Stimulated activated naive CD8-positive, alpha-beta T cell treated with anti-CD3 and anti-CD28 coated beads, Interleukin-15, Interleukin-2, amounts not matched to agents 100 U/mL and 50 U/mL, for 24 hours (primary cell): ENCODE measurements at places on chromosomes 3 and 15.

- no peak for DNase-seq
Observed at GRCh38 chr3:127079211-127079610, 96.3 kb downstream of the PLXNA1 start.

DNA sequence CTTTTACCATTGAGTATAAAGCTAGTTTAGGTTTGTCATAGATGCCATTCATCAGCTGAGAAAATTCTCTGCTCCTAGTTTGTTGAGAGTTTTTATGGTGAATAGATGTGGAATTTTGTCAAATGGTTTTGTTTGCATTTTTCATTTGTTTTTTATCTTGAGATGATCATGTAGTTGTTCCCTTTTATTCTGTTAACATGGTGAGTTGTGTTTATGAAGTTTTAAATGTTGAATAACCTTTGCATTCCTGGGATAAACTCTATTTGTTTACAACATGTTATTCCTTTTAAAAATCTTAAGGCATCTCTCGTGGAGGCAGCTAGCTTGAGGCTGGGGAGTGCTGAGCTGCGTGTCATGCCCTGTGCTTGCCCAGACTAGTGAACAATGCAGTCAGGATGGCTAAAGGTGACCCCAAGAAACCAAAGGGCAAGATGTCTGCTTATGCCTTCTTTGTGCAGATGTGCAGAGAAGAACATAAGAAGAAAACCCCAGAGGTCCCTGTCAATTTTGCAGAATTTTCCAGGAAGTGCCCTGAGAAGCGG lies 48.5 kb downstream of the ANAPC13 start:
- no peak for DNase-seq

- DNase-seq, result no peak
Observed at GRCh38 chr15:25401501-25401900, 37.3 kb downstream of the UBE3A start.

DNA sequence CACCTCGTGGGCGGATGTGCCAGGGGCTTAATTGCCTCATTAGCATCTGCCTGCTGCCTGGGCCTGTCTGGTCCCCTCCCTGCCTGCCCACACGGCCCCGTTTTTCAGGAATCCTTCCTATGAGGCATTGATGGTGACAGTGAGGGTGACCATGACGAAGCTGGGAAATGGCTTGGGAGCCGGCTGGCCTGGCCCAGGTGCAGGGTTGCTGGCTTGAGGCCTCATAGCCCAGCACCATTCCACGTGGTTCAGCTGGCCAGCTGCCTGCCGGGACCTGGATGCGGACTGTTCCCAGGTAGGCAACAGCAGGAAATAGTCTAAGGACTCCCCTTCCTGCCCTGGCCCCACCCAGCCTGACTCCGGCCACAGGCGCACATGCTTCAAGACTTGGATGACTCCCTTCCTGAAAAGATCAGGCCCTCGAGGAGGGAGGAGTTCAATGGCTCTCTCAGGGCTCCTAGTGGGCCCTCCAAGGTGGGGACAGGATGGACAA lies 8.9 kb upstream of the DUSP7 start:
- DNase-seq, result no peak

DNA sequence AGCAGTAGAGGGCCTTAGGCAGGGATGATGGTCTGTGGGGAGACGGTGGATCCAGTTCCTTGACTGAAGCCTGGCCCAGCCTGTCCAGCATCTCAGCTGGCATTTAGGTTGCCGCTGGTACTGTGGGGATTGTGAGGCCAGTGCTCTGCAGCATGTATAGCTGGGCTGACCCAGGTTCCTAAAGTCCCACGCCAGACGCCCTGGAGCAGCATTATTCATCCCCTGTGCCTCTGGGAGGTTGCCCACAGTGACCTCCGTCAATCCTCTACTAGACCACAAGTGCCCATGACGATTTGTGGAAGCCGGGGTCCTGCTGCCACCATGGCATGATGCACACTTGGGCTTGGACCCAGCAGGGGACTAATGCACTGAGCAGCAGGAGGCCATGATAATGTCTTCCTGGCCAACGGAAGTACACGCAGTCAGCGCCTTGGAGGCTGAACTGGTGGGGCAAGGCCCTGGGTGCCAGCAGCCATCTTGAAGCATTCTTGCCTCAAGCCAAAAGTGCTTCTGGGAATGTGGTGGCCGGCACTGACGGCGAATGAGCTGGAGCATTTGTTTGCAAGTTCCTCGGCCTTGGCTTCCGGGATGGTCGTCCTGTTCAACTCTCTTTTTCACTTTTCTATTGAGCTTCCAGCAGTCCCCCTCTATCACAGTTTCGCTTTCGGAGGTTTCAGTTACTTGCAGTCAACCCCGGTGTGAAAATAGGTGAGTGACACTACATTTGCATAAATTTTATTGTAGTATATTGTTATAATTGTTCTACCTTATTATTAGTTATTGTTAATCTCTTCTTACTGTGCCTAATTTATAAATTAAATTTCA lies 949.4 kb downstream of the ROBO1 start:
- no peak for DNase-seq

DNA sequence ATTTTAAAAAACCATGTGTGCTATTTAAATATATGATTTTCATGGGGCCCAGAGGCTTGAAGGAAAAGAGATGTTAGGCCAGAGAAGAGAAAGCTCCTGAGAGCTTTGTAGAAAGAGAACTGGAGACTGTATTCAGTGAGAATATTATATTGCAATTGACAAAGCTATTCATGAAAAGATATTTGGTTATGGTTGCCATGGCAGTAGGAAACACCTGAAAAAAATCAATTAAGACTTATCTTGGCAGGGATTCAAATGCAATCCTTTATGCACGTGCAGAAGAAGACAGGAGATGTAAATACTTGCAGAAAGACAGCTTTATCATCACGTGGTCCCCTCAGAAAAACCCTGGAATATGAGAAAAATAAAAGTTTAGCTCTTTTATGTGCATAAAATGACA lies 636.0 kb upstream of the TBL1XR1 start:
- no peak for DNase-seq

- peak; percentile 70 for DNase-seq
Observed at GRCh38 chr3:8629151-8630021, 15.2 kb downstream of the SSUH2 start.

- DNase-seq, result no peak
Observed at GRCh38 chr15:67108122-67108961, 42.9 kb downstream of the SMAD3 start.

DNA sequence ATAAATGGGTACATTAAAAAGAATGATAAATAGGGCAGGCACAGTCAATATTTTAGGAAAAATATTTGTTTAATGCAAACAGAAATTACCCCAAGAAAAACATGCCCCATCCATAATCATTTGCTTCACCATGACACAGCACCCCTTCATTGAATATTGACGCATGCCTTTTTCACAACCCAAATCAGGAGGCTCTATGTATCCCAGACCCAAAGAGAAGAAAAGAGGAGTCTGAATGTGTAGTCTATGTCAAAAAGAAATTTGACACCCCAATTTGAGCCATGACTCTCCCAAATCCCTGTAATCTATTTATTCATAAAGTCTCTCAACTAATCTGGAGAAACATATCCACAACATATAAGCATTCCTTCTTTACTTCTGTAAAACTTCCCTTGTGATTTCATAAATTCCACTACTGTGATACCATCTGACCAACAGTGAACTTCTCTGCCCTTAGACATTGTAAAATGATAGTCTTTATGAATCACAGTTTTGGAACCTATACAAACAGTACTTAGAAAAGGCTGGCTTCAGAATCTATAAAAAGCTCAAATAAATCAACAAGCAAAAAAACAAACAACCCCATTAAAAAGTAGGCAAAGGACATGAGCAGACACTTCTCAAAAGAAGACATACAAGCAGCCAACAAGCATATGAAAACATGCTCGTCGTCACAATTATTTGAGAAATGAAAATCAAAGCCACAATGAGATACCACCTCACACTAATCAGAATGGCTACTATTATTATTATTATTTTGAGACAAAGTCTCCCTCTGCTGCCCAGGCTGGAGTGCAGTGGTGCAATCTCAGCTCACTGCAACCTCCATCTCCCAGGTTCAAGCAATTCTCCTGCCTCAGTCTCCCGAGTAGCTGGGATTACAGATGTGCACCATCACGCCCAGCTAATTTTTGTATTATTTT lies 53.4 kb upstream of the XRN1 start:
- no peak for DNase-seq

- no peak for DNase-seq
Observed at GRCh38 chr3:168213920-168214319, 118.2 kb upstream of the GOLIM4 start.

GRCh38 chr3:168094877-168095610 lies 680 bp downstream of the GOLIM4 start:
- peak; percentile 63 for DNase-seq

- DNase-seq, result no peak
Observed at GRCh38 chr15:27642981-27643380, 456.1 kb downstream of the OCA2 start.

DNA sequence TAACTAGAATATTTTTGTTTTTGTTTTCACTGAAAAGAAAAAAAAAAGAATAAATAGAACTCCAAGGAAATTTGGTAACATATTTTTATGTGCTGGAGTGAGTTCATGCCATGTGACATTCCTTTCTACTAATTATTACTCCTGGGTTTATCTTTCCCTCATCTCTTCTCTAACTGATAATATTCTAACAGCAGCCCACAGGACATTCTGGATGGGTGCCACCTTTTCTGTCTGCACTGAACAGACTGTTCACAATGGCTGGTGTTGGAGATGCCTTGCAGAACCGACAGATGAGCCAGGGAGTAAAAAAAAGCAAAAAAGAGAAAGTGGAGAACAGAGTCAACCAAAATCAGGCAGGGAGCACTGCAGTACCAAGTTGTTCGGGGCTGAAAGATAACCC lies 151.3 kb downstream of the OR4M2 start:
- DNase-seq, result no peak

DNA sequence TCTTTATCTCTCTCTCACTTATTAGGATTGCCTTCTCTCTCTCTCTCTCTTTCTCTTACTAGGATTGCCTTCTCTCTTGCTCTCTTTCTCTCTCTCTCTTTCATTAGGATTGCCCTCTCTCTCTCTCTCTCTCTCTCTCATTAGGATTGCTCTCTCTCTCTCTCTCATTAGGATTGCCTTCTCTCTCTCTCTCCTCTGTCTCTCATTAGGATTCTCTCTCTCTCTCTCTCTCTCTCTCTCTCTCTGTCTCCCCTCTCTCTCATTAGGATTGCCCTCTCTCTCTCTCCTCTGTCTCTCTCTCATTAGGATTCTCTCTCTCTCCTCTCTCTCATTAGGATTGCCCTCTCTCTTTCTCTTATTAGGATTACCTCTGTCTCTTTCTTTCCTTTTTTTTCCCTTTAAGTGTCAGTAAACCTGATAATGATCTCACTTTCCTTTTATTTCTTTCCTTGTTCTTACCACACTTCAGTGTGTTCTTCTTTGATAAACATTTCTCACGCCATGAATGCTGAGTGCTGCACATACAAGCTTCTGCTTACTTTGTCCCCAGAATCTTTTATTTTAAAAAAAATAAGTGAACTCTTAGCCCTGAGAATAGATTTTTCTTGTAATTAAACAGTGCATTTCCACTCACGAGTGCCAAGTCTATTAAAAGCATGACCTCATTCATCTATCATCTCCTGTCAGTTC lies 243.4 kb upstream of the TBC1D5 start:
- DNase-seq, result no peak

- no peak for DNase-seq
Observed at GRCh38 chr15:68279779-68280753, 2.5 kb downstream of the FEM1B start.

GRCh38 chr15:101463270-101463669 lies 26.2 kb downstream of the PCSK6 start:
- no peak for DNase-seq

DNA sequence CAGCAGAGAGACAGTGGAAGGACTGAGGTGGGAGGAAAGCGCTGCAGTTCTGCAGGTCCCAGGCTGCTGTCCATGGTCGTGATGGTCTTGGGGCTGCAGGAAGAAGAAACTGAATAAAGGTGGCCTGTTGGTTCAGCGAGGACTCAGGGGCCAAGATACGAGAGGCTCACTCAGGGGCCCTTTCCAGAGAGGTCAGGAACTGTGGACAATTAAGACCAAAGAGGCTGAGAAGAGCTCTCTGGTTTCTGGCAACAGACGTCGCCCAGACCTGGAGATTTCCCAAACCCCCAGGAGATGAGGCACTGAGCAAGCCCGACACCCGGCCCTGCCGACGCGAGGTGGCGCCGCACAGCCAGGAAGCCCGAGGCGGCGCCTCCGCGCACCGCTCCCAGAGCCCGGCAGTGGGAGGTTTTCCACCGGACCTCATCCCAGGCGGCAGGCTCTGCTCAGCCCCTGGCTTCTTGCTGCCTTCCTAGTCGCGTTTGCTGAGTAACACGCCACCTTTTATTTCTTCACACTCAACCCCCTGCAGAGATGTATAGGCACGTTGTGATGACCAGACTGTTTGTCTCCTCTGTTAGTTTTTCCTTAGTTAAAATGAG lies 56.4 kb upstream of the ARRDC4 start:
- DNase-seq, result peak; percentile 38

GRCh38 chr3:121992601-121993560 lies 29.2 kb downstream of the ILDR1 start:
- no peak for DNase-seq

GRCh38 chr15:41698779-41699178 lies 38.6 kb downstream of the MGA start:
- DNase-seq, result no peak

DNA sequence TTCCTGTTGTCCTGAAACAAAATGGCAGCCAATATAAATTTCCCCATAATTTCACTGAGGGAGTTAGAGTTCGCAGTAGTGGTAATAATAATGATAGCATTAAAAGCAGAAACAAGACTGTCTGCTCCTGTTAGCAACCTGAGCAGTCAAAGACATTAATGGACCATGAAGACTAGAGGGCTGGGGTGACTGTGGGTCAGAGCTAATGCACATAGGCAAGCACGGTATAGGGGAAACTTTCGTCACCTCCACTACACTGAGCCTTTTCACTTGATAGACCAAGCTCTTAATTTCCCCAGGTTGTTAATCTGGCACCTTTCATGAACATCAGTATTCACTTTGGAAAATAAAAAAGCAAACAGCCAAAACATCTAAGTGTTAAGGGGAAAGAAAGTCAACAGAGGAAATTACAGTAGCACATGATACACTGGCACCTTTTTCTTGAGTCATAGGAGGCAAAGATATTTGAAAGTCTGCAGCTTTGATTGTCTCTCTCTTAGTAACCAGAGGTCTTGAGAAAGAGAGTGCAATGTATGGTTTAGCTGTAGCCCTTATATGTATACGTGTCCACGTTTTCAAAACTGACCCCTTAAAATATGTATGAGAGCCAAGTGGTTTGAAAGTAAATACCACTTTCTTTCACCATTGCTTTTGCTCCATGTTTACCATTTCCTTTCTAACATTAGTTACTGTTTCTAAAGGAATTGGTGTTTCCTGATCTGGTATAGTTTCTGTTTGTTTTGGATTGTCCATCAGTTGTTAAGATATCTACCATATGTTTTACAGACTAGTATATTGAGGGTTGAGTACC lies 104.8 kb downstream of the FILIP1L start:
- no peak for DNase-seq
